ENCODE measurements at places on chromosomes 7 and 10.

GRCh38 chr10:123512901-123513775 lies 153.0 kb upstream of the GPR26 start:
- DNase-seq: peak; percentile 14

DNA sequence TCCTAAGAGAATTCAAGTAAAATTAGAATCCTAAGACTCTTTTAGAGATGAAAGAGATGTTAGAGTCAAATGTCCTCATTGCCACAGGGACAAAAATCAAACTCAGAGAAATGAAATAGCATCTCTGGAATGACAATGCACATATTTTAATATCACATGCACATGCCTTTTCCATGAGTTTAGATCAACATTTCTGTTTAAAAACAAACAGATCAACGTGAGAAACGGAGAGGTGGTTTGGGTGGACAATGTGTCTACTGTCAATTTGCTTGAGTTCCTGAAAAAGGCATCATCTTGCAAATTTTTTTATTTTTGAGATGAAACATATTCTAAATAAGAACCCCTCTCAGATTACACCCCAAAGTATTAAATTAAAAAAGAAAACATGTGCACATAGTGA lies 130.0 kb downstream of the CHRM2 start:
- no peak for DNase-seq

DNA sequence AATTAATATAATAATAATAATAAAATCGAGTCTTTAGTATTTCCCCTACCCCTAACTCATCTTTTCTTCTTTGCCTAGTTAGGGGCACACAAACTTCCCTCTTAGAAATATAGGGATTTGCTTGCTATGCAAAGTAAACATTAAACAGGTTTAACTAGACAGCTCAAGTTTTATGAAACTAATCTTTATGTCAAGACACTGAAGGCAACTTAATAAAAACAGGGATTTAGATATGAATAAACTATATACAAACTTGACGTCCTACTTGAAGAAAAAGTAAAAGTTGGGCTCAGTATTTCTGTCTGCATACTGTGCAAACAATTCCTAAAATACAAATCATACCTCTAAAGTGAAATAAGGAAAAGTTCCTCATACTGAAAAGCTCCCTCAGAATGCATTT lies 52.1 kb upstream of the CAV2 start:
- DNase-seq: no peak

- no peak for DNase-seq
Measured at GRCh38 chr10:72127571-72127970, 39.2 kb upstream of the SPOCK2 start.

DNA sequence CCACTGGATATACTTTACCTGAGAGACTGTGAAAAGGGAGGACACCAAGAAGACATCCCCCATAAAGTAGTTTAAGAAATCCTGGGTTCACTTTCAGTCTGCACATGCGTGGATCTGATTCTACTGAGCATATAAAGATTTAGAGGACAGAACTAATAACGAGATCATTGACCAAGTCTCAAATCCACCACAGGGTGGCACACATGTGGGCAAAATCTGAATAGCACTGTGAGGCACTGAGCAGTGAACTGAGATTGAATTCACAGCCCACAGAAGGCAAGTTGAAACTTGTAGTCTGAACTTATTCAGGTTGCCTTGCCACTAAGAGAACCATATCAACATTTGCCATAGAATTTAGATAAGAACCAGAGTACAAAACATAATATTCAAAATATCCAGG lies 818.6 kb downstream of the GRID1 start:
- DNase-seq: peak; percentile 40

DNA sequence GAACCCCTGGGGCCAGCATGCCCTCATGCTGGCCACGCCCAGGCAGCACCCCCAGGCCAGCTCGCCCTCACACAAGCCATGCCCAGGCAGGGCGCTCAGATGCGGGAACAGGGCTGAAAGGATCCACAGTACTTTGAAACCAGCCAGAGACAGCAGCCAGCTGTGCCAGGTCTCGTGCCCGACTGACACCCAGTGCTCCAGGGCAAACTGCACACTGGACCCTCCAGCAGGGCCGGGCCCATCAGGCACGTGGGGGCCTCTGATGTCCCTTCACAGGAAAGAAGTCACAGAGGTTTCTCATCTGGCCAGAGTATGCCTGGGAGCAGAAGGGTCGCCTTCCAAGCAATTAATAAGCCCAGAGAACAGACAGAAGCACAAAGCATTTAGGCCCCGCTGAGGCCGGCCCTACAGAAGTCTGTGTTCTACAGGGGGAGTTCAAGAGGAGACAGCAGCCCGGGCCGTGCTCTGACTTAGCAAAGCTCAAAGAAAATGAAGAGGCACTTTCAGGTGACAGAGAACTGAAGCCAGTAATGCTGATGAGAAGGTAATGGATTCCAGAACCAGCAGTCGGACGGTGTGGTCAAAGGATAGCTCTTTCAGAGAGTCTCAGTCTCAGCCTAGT lies 21.4 kb downstream of the MAD1L1 start:
- no peak for DNase-seq

DNA sequence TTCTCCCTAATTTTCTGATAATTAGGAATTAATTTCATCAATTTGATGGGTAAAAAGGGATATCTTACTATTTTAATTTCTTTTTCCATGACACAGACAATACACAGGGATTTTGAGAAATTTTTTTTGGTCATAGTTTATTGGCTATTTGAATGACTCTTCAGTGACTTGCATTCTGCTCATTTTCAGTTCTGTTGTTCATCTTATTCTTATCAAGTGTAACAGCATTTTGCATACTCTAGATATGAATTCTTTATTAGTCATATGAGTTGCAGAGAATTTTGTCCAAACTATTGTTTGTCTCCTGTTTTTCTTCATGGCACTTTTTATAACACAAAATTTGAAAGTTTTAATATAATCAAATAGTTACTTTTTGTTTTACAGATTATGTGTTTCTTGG lies 41.7 kb downstream of the MKLN1 start:
- DNase-seq: no peak

DNA sequence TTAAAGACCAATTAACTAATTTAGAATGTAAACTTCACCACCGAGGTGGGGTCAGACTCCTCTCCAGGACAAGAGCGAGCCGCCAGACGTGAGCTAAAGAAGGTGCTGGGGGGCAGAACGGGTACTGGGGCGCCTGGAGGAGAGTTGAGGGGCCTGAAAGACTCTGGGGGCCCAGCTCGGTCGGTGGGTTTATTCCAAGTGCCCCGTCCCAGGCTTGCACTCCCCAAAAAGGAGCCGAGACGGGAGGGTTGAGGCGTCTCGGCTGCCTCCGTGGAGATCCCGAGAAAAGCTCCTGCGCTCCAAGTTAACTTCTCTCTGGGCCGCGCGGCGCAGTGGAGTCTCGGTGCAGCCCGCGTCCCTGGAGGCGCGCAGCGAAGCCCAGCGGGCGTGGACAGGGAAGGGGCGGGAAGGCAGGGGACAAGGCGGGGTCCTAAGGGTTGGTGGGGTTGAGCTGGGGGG lies 553.3 kb downstream of the TFEC start:
- no peak for DNase-seq

- DNase-seq: peak; percentile 53
Measured at GRCh38 chr7:135333200-135333599, 99.6 kb downstream of the STRA8 start.

DNA sequence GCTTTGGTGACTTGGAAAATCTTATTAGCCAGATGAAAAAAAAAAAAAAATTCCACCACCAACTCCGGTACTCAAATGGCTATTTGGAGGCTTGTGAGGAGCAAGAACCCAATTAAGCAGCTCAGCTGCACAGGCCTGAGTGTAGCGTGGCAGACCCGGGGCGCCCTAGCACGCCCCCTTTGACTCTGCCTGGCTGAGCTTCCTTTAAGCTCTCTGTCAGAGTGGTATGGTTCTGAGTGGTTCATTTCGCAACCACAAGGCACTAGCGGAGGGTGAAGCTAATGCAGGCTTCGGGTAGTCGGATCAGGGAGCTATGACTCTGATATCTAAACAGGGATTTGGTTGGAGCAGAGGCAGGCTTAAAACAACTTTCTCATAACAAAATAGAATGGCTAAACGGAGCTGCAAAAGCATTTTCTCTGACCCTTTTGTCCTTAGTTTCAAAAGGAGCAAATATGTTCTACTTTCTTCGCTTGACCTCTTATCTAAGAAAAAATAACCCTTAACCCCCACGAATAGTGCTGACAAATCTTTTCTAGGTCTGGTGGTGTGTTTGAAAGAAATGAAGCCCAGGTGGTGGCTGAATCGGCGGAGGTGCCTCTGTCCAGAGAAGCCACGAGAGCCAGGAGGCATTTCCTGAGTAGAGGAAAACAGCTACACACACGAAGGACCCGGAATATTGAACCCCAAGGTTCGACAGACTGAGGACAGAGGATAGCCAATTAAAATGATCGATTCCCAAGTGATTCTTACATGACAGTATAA lies 285.4 kb upstream of the GLI3 start:
- DNase-seq: peak; percentile 51

DNA sequence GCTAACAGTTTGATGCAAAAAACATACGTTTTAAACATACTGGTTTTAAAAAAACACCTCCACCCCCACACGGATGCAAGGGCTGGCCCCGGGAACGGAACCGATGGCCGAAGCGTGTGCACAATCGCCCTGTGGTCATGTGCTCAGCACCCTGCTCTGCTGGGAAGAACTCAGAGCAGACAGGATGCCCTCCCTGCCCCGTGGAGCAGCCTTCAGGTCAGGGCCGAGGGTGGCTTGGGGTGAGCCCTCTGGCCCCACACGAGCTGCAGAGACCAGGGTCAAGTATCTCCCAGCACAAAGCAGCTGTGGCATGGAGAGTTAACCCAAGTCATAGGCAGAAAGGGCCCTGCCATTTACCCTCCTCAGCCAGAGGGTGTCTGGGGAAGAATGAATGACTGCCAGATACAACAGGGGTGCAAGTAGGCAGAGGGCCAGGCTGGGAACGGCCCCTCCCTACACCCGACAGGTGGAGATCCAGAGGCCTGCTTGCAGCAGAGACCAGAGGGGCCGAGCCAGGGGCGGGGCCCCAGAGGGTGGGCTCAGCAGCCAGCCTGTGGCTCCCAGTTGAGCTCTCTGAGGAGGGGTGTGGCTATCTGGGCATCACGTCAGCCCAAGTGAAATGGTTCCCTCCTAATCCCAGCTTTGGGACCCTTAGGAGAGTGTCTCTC lies 56.8 kb downstream of the ZRANB1 start:
- DNase-seq: no peak

DNA sequence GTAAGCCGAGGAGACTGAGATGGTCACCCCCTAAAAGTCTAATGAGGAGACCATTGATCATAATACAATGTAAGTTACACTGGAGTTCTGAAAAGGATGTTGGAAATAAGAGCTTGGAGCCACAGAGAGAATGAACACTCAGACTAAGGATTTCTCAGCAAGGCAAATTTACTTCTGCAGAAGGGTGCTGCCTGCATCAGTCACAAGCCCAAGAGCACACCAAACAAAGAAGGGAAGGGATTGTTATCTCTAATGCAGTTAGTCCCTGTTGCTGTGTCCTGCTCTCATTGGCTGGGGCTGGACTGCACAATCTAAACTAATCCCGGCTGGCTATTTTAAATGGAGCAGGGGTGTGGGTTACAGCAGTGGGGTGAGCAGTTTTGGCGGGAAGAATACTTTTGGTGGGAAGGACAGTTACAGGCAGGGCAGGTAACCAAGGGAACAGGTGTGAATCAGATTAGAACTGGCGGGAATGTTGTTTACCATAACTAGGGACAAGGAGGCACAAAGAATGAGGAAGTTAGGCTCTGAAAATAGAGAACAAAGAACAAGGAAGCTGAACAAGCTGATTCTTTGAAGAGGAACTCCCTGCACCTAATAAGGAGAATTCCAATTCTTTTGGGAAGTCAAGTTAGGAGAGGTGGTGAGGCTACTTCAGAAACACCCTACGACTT lies 30.3 kb upstream of the TRIM24 start:
- no peak for DNase-seq

DNA sequence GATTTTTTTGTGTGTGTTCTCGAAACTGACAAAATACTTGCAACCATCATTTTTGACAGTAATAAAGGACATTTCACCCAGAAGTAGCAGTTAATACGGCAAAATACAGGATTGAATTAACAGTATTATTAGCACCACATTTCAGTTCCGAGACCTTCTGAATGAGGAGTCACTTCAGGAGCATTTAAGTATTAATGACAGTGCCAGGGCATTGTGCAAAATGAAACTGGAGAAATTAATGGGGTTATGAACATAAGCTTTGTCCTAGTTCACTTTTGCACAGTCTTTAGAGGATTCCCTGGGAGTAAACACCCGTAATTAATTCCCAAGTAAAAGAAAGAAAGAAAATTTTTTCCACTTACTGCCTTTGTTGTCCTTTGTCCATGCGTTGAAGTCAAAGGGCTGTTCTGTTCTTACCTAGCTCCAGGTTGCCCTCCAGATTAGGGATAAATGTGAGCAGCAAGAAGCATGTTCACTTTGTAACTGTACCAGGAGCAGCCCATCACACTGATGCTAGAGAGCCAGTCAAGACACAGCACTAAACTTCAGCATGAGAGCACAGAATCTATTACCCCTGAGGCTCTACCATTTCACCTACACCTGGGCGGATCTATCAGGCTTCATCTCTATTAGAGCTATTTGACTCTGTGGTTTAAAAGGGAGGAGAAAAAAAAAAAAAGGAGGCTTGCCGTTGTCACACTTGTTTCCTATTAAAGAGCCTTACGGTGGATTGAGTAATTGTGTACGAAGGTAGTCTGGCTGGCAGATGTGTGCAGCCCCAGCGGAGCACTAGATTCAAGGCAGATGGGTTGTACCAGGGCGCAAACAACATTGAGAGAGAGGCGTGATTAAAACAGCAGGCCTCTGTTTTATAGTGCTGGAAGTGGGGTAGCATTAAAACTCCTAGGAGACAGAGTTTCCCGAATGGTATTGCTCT lies 297.8 kb upstream of the SEMA3A start:
- DNase-seq: peak; percentile 79

DNA sequence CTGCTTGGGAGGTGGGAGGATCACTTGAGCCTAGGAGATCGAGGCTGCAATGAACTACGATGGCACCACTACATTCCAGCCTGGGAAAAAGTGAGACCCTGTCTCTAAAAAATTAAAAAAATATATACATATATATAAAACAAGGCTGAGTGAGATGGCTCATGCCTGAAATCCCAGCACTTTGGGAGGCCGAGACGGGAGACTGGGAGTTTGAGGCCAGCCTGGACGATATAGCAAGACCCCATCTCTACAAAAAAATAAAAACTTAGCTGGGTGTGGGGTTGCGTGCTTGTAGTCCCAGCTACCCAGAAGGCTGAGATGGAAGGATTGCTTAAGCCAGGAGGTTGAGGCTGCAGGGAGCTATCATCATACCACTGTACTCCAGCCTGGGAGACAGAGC lies 87.6 kb downstream of the CARD11 start:
- DNase-seq: no peak

DNA sequence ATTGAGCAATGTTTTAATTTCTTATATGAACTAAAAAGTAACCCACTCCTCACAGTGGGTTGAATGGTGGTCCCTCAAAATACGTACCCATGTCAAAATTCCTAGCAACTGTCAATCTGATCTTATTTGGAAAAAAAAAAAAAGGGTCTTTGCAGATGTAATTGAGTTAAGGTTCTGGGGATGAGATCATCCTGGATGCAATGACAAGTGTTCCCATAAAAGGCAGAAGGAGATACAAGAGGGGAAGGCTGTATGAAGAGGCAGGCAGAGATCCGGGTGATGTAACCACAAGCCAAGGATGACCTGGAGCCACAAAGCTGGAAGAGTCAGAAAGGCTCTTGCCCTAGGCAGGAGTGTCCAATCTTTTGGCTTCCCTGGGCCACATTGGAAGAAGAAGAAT lies 516.3 kb upstream of the MKI67 start:
- no peak for DNase-seq

GRCh38 chr7:27173956-27174873 lies at the start of gene HOXA10:
HOXA10 (minus strand) TSS chr7:27174320; CDS start chr7:27174306, 14 bp downstream.
- DNase-seq: peak; percentile 47

- DNase-seq: no peak
Measured at GRCh38 chr7:39605087-39605486, 18.3 kb upstream of the RALA start.

Data from NCI-H82 (cell line).